Right ventricle myocardium inferior (tissue), 1 donor: ENCODE measurements at places on chromosomes 5 and 9. TPM values are rescaled to one million over a fixed set of nuclear protein-coding genes. Genes with fewer than 3 reads are reported as not detected.

DNA sequence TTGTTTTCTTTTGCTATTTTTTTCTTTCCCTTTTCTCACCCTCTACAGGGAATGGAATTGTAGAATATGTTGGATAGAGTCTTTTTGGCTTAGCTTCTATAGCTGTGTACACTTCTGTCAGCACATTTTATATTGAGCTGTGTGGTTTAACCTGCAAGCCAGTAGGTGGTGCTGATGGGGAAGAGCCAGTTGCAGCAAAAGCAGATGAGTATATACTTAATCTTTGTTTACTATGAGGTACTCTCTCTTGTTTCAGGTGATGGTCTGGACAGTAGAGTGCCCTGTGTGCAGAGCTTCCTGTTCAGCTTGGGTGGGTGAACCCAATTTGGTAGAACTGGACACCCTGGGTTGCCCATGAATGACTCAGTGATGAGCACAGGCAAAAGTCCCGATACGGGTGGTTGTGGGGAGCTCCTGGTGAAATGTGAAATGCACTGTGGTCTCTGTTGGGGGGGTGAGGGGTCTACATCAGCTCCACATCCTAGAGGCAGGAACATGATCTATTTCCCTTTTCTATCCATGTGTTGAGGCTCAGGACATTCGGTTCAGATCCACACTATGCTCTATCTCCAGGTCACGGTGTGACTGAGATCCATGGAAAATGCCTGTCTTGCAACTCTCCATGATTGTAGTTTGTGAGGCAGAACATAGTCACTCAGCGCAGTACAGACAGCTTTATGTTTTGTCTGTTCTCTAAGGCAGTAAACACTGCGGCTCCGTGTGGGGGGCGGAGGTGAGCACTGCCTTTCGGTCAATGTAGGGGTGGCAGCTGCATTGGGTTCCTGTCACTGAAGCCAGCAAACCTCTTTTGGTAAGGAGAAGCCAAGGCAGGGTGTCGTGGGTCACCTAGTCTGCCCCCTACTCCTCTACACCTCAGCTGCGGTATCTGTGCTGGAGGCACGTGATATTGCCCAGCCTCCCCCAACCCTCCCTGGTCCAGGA lies 353.2 kb downstream of the PRR16 start:
- peak; percentile 66 for DNase-seq

Gene ASPN
- total RNA-seq = 5.7 TPM

- no peak for DNase-seq
These were observed 1.5 kb downstream of the PRRC2B start for GRCh38 chr9:131395157-131396098.

Gene BTNL8
- 0.41 TPM for total RNA-seq

Gene OR1K1
- total RNA-seq = not detected

DNA sequence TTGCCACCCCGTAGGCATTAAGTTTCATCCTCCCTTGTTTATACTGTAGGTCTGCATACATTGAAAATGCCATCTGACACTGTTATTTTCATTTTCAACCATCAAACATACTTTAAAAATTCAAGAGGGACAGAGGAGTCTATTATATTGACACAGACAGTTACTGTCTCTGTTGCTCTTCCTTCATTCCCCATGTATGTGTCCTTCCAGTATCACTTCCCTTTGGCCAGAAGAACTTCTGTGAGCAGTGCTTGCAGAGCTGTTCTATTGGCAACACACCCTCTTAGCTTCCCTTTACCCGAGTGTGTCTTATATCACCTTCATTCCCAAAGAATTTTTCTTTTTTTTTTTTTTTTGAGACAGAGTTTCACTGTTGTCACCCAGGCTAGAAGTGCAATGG lies 42.8 kb downstream of the RASGEF1C start:
- DNase-seq = no peak

GRCh38 chr5:67253911-67254310 lies 57.3 kb upstream of the CD180 start:
- DNase-seq = no peak

DNA sequence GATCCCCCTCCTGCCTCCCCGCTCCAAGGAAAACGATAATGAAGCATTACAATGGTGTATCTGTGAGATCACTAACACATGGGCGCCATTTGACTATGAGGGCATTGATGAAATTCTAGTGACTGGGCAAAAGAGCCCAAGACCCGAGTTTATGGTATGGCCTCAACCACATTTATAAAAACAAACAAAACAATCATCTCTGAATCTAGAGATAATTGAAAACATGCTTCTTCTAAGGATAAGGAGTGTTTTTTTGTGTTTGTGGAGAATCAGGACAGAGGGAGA lies 100.9 kb upstream of the SEMA6A start:
- no peak for DNase-seq

Gene IFNA21
- total RNA-seq = not detected

Gene PAEP
- not detected for total RNA-seq

DNA sequence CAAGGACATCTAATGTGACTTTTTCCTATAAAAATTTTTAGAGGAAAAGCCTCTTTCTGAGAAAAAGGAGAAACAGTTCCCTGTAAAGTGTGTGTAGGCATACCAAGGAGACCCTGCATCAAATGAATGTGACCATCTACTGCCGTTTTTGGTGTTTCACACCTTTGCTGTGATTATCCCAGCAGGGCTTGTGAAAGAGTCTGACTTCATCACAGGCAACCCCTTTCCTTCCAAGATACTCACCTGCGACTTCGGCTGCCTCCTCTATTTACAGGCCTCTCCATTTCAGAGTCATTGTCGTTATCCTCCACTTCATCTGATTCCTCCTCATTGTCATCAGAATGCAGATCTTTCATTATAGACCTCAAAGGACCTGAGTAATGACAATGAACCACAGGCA lies 259.1 kb downstream of the MLLT3 start:
- no peak for DNase-seq

DNA sequence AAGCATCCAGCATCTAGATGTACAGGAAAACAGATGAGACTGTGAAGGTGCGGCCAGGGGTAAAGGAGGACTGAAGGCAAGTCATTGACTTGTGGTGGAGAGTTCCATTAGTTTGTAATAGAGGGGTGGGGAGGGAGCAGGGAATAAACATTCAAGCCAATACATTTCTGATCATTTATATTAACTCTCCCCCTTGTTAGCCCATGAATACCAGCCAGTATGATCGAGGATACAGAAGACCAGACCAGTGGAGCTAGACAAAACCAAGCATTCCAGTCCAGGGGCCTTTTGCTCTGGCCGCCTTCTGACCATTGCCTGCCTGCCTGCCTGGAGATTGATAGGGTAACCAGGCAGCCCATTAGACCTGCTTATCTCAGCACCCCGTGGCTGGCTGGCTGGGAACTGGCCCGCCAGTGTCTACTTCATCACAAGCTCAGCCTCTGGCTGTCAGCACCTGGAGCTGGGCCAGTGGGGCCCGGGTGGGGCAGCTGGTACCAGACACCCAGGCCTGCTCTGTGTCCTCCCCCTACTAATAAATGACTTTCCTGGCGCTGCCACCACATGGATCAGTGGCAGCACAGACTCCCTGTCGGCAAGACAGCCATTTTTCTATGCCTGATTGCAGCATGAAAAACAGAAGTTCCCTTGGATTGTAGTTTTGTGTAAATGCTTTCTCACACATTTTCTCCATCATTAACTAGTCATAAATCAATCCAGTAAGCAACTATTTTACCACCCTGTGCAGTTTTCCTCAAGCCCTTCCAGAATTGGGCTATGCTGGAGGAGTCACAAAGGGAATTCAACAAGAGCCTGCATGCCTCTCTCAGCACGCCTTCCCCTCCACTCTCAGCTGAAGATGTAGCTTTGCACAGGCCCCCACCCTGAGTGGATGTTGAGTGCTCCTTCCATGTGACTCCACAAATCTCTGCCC lies 181.3 kb downstream of the SNCAIP start:
- DNase-seq = peak; percentile 90

Gene AK8
- total RNA-seq = not detected

GRCh38 chr5:32522429-32523143 lies 62.8 kb upstream of the SUB1 start:
- DNase-seq = peak; percentile 84

- DNase-seq = peak; percentile 16
These were observed 1.6 kb upstream of the UBAC1 start for GRCh38 chr9:135962696-135963307.

GRCh38 chr5:92991581-92992067 lies 589.4 kb downstream of the NR2F1-AS1 start:
- no peak for DNase-seq

DNA sequence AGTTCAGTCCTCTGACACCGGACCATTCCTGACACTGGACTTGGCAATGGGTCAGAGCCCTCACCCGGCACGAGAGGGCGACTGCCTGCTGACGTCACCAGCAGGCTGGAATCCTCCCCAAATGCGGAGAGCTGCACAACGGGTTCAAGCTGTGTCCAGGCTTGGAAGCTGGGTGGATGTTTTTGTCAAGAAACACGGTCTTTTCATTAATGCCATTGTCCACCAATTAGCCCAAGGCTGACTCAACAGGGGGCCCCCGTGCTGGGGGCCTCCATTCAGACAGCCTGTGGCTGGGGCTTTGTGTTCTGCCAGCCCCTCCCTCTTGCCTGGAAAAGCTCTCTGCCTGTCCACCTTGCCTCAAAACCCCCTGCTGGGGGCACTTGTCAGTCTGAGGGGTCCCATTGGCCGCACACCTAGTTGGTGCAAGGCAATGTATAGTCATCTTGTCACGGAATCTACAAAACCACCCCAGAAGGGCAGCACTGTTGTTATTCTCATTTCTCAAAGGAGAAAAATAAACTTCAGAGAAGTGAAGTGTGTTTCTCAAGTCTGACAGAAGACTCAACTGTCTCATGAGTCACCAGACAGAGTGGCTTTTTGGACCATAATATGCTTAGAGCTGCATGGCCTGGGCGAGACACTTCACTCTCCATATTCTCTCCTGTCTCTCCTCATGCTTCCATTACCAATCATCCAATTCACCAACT lies 24.6 kb downstream of the NDUFA8 start:
- DNase-seq = peak; percentile 45

Gene PCDHA13
- total RNA-seq = not detected

GRCh38 chr9:93546356-93546755 lies 30.0 kb upstream of the PHF2 start:
- DNase-seq = no peak

DNA sequence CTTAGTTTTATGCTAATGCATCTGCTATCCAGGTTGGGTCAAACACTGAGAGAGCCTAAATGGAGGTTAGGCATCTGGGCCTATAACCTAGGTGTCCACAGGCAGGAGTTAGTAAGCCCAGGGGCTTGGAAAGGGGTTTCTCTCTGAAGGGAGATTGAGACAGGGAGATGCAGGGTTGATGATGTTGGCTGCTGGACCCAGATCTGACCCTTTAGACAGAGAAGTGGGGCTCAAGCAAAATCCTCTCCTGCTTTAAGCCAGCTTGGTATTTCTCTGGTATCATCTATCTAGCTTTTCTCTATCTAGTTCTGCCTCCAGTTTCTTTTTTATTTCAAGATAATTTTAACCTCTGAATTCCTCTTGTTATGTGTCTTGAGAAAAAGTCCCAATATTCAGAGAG lies 18.3 kb upstream of the ANKRD55 start:
- DNase-seq = no peak

Gene SOX30
- 0.19 TPM for total RNA-seq

- no peak for DNase-seq
These were observed 185.5 kb downstream of the OLFM1 start for GRCh38 chr9:135273008-135273407.

Gene SLC36A2
- total RNA-seq = 0.60 TPM

DNA sequence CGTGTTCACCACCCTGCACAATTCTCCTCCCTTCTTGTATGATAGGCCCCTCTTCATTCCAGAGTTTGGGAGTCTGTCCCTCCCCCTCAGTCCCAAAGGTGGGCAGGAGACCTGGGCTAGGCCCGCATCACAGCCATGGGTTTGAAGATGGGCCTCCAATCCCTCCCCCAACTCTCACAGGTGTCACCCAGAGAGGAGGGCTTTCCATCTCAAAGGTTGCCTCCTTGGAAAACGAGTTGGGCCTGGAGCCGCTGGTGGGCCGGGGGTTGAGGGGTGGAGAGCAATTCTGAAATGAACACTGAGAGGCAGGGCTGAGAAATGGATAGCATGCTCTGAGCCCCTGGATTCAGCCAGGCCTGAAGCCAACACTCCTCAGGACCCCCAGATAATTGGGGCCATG lies 6.2 kb downstream of the ADAMTS2 start:
- no peak for DNase-seq

DNA sequence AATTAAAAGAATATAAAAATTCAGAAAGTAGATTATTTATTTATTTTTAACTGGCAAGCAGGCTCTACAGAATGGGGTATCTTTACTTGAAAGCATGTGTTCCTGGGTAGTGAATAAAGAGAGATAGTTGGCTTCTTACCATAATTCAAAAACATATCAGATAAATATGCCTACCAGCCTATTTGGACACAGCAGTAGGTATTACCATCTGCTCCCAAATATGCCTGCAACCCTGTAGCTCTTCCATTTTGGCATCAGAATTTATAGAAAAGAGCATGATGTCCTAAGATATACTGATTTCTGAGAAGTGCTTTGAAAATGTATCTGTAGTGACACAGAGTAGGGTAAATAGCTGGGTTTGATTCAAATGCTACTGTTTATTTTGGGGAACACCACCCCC lies 1300.5 kb upstream of the DMAC1 start:
- DNase-seq = no peak

DNA sequence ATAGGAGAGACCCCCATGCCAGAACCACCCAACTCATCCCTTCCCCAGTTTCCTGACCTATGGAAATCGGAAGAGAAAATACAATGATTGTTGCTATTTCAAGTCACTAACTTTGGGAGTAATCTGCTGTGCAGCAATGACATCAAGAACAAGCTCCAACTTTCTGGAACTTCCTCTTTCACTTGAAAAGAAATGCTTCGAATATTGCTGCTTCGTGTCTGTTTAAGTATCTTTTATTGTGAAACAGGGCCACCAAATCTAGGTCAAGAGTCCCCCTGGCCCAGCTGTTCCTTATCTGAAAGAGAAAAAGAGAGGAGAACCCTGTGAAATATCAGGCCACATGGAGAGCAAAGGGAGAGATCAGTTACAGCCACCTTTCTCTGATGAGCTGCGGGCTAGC lies 59.4 kb upstream of the DNAH5 start:
- DNase-seq = no peak

GRCh38 chr9:20832775-20833174 lies 148.7 kb downstream of the FOCAD start:
- no peak for DNase-seq

GRCh38 chr9:84216151-84216550 lies 124.4 kb downstream of the SLC28A3 start:
- DNase-seq = no peak

GRCh38 chr5:97141031-97141430 lies 1.4 kb downstream of the LIX1 start:
- no peak for DNase-seq

DNA sequence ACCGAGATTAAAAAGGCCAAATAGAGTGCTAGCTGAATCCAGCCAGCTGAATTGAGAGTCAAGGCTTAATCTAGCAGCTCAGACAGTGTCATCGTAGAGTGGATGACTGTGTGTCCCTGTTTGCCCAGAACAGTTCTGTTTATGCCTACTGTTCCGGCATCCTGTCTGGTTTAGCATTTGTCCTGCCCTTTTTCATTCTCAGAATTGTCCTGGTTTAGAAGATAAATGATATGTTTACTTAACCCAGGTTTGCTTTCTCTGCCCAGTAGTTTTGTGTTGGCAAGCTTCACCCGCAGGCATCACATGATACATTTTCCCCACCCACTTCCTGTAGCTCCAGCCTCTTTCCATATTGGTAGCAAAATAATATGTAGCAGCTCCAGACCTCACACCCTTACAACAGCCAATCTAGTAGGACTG lies 41.3 kb upstream of the ZSWIM6 start:
- no peak for DNase-seq

- DNase-seq = no peak
These were observed 2.1 kb downstream of the NADK2 start for GRCh38 chr5:36239370-36240293.
